ENCODE measurements at places on chromosomes 5 and 9.

DNA sequence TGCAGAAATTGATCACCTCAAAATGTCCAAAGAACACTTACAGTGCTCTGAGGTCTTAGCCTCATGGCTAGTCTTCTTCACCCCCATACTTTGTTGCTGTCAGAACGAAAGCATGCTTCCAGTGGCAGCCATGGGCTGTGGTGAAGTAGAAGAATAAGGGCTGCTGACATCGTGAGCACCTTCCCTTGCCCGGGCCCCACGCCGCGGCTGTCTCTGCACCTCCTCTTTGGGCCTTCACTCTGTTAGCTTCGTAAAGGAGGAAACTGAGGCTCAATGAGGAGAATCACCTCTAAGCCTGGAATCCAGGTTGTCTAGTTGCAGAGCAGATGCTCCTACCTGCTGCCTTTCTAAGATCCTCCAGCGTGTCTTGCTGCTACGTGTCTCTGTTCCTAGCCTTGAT lies 139.5 kb upstream of the SLC28A3 start:
- no peak for DNase-seq

DNA sequence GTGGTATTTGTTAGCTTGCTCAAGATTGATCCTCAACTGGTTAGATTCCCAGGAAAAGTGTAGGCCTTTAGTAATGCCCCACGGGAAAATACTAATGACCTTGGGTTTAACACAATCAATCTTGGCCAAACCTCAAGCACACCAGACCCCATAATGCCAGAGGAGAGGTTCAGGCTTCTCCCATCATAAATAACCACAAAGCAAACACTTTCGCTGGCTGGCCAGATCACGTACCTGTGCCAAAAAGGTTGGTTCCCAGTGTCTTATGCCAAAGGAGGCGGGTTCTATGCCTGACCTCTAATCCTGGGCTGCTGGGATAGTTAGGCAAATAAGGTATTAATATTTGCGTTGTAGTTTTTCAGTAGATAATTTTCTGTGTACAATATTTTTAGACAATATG lies 379.2 kb upstream of the CDH18 start:
- DNase-seq, result no peak

DNA sequence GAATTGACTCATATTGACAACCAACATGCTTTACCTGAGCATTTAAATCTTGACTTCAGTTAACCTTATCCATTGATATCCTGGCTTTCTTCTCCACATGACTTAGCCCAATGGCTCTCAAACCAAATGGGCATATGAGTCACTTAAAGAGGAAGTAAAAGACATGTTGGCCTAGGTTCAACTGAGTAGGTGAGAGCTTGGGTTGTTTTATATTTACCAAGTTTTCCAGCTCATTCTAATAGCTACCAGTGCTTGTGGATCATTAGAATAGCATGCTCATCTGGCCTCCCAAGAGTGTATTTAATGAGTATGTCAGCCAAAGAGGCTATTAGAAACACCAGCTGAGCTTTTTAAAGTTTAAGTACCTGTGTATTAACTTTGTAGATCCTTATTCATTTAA lies 1049.0 kb downstream of the PTPRD start:
- no peak for DNase-seq

GRCh38 chr5:368183-369084 lies 46.9 kb downstream of the AHRR start:
- no peak for DNase-seq

- DNase-seq, result no peak
Measured at GRCh38 chr5:104299998-104300706, 737.6 kb upstream of the NUDT12 start.

DNA sequence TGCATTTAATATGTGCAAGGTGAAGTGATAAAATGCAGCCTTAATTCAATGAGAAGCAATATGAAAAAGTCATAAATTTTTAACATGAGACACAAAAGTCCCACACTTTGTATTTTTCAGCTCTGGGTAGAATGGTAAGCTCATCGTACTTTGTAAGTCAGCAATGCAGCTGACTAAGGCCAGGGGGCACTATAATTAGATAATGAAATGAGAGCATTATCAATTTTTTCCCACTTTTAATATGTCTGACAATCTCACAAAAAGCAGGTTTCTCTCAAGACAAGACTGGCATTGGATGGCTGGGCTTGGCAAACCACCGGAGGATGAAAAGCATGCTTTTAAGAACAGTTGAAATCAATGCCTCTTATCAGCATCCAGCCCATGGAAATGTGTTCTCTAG lies 162.8 kb downstream of the FAM174A start:
- DNase-seq, result no peak

DNA sequence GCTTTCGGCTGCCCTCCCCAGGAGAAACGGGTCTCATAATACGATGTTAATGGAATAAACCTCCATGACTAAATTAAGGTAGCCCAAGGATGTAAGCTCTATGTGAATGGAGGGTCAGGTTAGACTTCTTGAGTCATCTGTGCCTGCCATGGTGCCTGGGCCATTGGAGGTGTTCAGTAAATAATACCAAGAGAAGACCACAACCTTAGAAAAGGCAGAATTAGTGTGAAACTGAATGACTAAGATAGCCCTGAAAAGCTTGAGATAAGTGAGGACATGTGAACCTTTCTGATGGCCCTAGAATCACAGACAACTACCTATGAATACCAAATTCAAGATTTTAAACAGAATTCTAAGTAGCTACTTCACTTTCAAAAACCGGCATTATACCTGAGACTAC lies 160.6 kb downstream of the KIAA0825 start:
- DNase-seq, result no peak

DNA sequence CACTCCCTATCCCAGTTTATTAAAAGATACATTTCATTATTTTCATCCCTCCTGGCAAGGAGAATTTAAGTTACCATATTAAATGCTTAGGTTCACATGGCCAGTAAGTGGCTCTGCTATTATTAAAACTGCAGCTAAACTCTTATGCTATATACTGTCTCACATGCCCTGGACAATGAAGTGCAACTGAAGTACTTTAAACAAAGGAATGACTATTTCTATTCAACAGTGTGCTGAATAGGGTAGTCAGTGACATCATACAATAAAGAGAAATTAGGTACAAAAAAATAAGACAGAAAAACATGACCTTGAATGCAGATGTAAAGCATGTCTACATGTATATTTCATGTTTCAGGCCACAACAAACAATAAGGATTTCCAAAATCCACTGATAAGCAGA lies 282.6 kb upstream of the SMC2 start:
- DNase-seq, result no peak

GRCh38 chr9:12464400-12464799 lies 228.8 kb upstream of the TYRP1 start:
- DNase-seq, result no peak

DNA sequence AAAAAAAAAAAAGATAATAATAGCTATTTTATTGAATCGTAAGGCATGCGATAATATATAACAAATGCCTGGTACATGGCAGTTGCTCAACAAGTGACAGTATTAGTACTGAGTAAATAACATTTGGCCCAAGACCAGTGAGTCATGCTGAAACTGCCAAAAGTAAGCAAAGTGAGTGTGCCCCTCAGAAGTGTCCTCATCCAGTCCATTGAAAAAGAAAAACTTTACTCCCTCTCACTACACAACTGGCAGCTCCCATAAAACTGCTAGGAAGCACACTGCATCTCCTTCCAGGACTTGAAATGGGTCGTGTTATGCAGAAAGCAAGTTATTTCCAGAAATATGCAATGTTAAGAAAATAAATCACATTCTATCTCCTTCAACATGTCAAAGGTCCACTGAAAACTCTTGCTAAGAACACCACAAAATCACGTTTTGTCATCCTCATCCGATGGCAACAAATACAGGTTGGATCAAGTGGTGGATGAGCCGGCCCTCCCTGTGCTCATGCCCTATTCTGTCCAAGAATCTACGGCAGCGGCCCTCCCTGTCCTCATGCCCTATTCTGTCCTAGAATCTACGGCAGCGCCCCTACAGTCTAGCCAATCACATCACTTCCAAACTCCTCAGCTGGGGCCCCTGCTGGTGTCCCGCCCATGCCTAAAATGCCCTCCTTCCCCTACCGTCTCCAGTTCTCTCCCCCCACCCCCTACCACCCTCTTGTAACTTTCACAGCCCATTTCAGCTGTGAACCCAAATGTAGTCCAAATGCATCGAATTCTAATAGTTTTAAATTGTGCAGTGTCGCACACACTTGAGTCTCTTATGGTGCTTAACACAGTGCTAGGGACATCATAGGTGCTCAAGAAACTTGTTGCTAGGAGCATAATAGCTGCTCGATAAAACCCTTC lies 12.5 kb downstream of the PTCH1 start:
- no peak for DNase-seq

DNA sequence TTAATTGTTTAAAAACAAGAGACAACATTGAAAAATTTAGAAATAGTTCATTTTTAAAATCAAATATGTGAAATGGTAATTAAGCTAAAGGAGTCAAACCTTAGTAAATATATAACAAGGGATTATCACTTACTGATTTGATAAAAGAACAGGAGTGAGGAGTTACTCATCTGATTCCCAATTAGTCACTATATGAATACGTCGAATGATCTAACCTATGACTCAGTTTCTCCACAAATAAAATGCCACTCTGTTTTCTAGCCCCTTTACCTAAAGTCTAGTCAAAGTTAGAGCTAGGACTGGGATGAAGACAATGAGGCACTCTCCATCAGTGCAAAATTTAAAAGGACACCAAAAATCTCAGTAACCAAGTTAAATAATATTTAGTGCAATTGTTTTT lies 70.4 kb upstream of the RASEF start:
- DNase-seq, result no peak

- no peak for DNase-seq
Measured at GRCh38 chr5:26259081-26259480, 779.3 kb downstream of the CDH9 start.

- no peak for DNase-seq
Measured at GRCh38 chr5:94614156-94614805, 4.1 kb downstream of the KIAA0825 start.

GRCh38 chr5:852018-852417 lies 1.2 kb upstream of the ZDHHC11 start:
- no peak for DNase-seq

GRCh38 chr5:75617736-75618352 lies 6.6 kb downstream of the ANKDD1B start:
- no peak for DNase-seq

DNA sequence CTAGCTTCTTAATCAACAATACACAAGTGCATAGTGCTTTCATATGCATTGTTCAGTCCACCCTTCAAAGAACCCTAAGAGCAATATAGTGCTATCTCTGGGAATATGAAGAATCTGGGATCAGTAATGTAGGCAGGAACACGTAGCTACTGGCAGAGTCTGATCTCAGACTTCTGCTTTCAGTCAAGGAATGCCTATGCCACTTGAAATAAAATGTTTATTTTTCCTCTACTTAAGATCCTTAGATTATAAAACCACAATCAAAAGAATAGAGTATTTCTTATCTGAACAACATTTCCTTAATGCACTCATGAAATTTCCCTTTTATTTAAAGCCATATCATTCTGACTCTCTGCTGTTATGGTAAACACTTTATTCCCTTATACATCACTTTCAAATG lies 1407.8 kb upstream of the C9orf72 start:
- DNase-seq, result no peak

GRCh38 chr5:149544028-149544420 lies 7.2 kb downstream of the CSNK1A1 start:
- no peak for DNase-seq

DNA sequence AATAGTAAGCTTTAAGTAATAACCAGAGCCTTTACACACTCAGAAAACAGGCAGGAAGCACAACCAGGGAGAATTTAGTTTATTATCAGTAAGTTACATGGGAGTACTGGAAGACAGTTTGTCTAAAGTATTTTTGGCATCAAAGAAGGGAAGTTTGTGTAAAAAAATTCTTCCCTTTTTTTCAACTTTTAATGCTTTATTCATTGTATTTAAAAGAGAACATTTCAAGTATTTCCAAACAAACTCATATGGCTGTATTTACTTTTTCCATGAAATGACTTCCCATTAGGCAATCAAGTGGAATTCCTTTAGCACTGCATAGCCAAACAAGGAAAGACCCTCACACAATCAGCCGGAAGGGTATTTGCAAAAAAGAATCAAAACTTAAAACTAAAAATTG lies 26.7 kb downstream of the RNF145 start:
- no peak for DNase-seq

DNA sequence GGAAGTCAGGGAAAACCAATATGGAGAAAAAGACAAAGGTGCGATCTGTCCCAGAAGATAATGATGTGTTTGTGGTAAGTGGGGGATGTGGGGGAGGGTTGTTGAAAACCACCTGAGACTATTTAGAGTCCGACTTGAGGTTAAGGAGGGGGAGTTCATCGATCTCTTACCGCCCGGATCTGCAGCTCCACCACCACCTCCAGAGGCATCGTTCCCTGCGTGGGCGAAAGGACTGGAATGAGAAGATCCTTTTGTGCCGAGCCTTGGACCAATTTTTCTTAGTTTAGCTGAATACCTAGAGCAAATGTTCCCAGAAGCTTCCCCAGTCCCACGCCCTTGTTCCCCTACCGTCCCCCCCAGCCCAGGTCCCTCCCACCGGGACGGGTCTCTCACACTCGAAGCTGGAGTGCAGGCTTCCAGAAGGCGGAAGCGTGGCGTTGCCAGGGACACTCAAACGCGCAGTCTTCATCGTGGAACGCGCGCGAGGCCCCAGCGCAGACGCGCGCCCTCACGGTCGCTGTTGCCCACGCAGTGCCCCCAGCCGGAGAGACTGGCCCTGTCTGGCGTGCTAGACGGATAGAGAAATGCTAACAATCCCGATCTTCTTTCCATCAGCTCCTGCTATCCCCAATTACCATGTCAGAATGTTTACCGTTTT lies at the start of gene SPATA6L:
Gene SPATA6L, minus strand, starts transcription at position 439 of the 658 bp plus-strand sequence. Its CDS starts 230 bp downstream, at position 209.
- peak; percentile 11 for DNase-seq

GRCh38 chr9:7172154-7173115 lies 414.7 kb downstream of the KDM4C start:
- DNase-seq, result no peak

GRCh38 chr9:12680757-12681156 lies 12.4 kb upstream of the TYRP1 start:
- DNase-seq, result no peak

DNA sequence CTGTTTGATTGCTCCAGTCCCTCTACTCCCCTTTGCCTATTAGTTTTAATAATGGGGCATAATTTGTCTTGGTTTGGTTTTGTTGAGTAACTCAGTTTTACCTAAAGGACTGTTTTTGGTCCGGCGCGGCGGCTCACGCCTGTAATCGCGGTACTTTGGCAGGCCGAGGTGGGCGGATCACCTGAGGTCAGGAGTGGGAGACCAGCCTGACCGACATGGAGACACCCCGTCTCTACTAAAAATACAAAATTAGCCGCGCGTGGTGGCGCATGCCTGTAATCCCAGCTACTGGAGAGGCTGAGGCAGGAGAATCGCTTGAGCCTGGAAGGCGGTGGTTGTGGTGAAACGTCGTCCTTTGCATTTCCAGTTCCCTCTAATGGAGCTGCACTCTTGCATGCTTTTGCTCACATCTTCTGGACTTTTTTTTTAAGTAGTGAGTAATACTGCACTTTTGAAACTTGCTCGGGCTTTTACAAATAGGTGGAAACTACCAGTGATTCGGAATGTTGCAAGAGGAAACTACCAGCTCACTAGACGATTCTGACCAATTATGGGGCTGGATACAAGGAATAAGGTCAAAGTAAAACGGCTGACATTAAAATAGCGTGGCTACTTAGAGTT lies 721 bp upstream of the MAML1 start:
- peak; percentile 10 for DNase-seq
